ENCODE measurements at places on chromosomes 6 and 20. TPM values are rescaled to one million over a fixed set of nuclear protein-coding genes. Genes with fewer than 3 reads are reported as not detected.

NRSN1 gene
- total RNA-seq, result not detected

SRMS gene
- total RNA-seq, result 0.26 TPM

TCF15 gene
- 0.65 TPM for total RNA-seq

EEF1A2 gene
- 20.2 TPM for total RNA-seq

FOXS1 gene
- total RNA-seq, result not detected

IL17A gene
- not detected for total RNA-seq

SMLR1 gene
- total RNA-seq, result not detected

CLDN20 gene
- not detected for total RNA-seq

BHLHE23 gene
- total RNA-seq, result not detected

IP6K3 gene
- total RNA-seq, result 2.6 TPM

THBD gene
- 35.4 TPM for total RNA-seq

DNA sequence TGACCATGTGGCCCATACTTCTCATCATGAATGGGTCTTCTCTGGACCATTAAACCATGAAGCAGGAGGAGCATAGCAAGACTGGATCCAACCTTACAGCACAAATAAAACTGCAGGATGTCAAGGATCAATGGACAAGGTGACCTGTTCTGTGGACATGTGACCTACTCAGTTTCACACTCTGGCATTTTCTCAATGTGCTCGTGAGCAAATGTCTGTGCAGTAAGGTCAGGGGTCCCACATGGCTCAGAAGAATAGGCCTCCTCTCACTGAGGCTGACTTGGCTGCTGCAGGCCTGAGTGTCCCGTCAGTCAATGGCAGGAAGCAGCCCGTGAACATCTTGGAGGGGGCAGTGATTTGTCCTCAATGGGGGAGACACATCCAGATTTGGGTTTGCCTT lies 60.2 kb upstream of the IL20RA start:
- no peak for DNase-seq

DNA sequence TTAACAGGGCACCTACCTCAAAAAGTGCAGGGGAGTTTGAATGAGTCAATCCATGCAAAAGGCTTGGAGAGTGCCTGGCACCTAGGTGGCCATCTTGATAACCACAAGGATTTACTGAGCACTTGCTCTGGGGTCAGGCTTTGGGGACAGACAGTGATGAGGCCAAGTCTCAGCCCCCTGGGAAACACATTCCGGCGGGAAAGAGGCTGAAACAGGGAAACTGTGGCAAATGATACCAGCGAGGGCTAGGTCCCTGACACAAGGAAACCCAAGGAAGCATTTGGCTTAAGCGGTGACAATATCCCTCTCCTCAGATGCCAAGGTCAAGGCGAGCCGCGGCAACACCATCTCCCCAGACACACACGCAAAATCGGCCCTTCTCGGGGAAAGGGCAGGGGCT lies 527 bp upstream of the DOK5 start:
- no peak for DNase-seq

DNA sequence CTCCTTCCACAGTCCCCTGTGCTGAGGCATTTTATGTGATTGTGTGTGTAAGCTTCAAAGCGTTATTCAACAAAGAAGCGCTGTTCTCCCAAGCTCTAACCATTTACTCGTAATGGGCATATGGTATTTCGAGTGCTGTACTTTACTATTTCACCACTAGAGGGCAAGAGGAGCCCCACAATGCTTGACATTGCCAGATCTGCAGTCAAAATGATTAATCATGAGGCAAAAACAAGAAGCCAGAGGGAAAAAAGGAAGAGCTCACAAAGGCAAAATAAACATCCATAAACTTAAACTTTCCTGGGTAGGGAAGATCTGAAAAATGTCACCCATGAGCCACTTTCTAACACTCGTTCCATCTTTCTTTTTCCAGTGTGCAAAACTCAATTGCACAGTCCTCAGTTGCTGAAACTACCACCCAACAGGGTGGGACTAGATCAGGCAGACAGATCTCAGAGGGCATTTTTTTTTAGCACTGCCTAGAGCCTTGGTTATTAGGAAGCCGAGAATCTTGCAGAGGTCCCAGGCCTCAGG lies 215.0 kb upstream of the PLCB4 start:
- peak; percentile 46 for DNase-seq

GRCh38 chr6:2920671-2921112 lies 17.6 kb upstream of the SERPINB9 start:
- no peak for DNase-seq

GRCh38 chr6:80341330-80341729 lies 234.9 kb downstream of the BCKDHB start:
- DNase-seq, result no peak

GRCh38 chr6:28824793-28825731 lies 98.7 kb downstream of the TRIM27 start:
- no peak for DNase-seq

DNA sequence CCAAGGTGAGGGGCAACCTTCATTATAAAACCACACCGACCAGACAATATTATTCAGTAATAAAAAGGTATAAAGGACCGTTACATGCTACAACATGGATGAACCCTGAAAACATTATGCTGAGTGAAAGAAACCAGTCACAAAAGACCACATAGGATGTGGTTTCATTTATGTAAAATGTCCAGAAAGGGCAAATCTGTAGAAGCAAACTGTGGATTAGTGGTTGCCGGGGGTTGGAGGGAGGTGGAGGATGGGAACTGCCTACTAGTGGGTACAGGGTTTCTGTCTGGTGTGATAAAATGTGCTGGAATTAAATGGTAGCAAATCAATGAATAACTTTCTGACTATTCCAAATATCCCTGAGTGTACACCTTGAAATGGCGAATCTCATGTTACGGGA lies 10.2 kb upstream of the PRND start:
- no peak for DNase-seq

DNA sequence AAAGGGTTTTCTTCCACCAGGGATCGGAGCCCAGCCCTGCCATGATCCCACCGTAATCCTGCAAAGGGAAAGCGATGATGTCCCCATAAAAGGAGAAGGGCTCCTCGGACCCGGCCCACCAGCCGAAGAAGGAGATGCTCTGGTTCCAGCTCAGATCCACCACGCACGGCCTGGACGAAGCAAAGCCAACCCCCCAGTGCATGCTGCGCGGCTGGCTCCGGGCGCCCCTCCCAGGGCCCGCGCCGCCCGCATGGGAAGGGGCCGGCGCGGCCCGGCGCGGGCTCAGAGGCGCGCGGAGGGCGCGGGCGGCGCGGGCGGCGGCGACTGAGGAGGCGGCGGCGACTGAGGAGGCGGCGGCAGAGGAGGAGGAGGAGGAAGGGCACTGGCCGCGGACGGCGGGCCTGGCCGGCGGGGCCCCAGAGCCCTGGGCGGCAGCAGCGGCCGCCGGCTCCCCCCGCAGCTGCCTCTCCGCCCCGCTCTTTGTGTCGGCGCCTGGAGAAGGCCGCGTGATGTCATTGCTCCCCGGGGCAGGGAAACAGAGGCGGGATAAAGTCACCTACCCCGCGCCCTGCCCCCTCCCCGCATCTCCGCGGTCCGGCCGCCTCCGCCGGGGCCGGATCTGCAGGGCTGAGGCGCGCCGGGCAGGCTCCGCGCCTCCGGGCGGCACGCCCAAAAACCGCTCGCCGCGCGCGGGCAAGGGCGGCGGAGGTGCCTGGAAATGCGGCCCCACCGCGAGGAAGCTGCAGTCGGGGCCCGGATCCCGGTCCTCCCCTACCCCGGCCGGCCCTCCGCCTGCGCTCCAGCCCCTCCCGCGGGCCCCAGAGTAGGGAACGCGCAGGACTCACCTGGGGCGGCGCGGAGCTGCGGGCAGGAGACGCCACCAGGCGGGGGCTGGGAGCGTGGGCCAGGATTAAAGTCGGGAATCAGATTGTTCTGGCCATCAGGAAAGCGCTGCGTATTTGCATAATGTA lies at the start of gene FAXC:
TSS of gene FAXC (minus strand) at position 504 of the 971 bp plus-strand sequence. CDS start at position 202, 302 bp downstream.
- DNase-seq, result no peak

DNA sequence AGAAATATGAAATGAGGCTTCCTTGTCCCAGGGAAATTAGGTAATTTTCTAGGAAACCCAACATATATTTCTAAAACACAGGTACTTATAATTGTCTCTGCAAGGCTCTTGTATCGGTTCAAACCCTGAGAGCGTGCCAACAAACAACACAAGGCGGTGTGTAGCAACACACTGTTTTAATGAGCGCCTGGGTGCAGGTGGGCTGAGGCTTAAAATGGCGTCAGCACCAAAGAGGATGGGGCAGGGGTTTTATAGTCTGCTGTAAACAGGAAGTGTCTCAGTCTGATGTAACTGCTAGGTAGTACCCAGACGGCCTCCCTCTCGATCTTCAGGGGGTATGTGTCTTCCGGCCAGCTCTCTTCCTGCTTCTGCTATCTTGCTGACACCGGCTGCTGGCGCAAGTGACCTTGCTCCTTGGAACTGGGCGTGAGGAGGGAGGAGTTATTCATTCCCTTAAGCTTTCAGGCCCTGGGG lies 69.7 kb downstream of the EPB41L2 start:
- no peak for DNase-seq

- DNase-seq, result no peak
Measured at GRCh38 chr20:19849341-19850197, 91.5 kb downstream of the RIN2 start.

Measured in ureter (tissue), 1 donor.